ENCODE measurements at places on chromosomes 12 and 14.

DNA sequence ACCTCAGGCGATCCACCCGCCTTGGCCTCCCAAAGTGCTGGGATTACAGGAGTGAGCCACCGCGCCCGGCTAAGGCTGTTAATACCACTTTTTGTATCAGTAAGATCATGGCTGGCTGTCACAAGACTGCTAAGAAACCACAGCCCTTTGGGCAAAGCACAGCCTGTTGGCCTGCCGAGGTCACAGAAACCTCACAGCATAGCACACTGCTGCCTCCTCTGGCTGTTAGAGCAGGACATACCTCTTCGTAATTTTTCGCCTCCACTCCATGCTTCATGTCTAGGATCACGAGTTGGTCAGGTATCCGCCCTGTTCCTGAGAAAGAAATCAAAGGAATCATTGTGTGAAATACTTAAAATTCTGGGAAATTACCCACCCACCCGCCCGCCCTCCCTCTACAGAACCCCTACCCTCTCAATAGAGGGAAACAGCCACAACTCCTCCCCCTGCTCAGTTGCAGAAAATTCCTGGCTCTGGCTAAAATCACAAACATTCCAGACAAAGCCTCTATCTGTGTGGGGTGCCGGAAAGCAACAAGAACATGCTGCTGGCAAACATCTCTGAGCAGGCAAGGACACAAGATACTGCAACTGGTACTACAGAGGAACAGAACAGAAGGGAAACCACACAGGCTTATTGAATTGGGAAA is 20.7 kb upstream of the NEK9 start:
- no peak for ATAC-seq

- ATAC-seq, result no peak
These were observed 702.9 kb downstream of the TRHDE start for GRCh38 chr12:72974954-72975555.

- no peak for ATAC-seq
These were observed 815 bp downstream of the NID2 start for GRCh38 chr14:52067873-52068614.

DNA sequence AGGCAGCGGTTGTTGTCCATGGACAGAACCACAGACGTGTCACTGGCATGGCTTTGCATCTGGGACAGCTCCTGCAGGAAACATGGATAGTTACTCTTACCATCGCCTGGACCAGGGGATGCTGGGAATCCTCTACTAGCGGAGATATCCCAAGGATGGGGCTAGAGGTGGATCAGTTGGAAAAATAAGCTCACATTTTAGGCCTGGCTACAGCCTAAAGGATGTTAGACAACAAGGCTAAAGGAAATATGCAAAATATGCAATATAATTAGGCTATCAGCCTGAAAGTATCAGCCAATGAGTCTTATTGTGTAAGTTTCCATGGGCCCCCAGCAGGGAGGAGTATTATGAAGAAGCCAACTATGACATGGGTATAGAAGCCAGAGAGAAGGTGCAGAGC is 5.0 kb downstream of the KRT76 start:
- ATAC-seq, result no peak

- ATAC-seq, result no peak
These were observed 105.1 kb downstream of the RERG start for GRCh38 chr12:15116086-15116485.
